Naive thymus-derived CD8-positive, alpha-beta T cell (primary cell): ENCODE measurements at places on chromosomes 5 and 9.

- DNase-seq = no peak
These were observed 115.4 kb downstream of the SLC25A46 start for GRCh38 chr5:110854200-110854599.

- no peak for DNase-seq
These were observed 29.9 kb downstream of the MRPL22 start for GRCh38 chr5:154970759-154971158.

GRCh38 chr5:126360467-126360866 is 62.7 kb upstream of the GRAMD2B start:
- DNase-seq = no peak

DNA sequence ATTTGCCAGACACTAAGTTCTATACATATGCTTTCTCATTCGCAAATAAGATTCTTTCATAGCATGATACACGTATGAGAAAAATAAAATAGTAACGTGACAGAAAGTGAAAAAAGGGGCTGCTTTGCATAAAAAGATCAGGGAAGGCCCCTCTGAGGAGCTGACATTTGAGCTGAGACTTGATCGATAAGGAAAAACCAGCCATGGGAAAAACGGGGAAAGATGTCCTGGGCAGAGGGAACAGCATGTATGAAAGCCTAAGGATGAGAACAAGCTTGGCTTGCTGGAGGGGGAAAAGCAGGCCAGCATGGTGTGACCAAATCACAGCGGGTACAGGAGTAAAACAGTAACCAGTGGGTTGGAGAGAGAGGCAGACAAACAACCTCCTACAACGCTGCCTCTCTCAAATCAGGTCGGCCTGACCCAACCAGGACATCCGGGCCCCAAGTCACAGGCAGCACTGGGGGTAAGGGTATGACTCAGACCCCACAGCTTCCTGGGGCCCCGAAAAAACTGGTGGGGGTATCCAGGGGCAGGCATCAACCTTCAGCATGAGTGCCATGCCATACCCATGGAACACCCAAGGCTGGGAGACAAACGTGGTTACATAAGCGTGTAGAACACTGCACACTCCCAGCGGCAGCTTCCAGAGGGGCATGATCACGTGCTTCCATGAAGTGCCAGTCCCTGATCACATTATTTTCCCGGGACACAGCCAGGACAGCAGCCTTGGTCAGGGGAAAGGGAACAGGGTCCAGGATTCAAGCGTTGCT is 2.2 kb downstream of the TNIP1 start:
- DNase-seq = peak; percentile 47

DNA sequence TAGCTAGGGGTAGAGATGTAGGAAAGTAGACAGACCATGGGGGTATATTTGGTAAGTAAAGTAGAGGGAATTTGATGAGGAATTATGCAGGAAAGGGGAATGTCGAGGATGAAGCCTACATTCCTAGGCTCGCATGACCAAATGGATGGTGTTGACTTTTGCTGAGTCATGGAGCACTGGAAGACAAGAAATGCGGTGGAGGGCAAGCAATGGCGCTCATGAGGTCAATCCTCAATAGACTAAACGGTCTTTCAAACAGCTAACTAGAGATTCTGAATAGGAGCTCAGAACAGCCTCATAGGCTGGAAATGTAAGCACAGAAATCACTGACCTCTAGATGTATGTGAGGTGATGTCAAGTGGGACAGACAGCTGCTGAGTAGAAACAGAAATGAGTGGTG is 50.7 kb upstream of the FST start:
- no peak for DNase-seq
